BE2C (cell line): ENCODE measurements at places on chromosomes 2 and 18.

GRCh38 chr2:108905906-108906305, 83.1 kb downstream of the EDAR start:
- no peak for DNase-seq

GRCh38 chr18:41600693-41601391, 354.2 kb upstream of the PIK3C3 start:
- no peak for DNase-seq

- DNase-seq: no peak
Observed at GRCh38 chr2:74555610-74556103, 1.1 kb downstream of the DOK1 start.

DNA sequence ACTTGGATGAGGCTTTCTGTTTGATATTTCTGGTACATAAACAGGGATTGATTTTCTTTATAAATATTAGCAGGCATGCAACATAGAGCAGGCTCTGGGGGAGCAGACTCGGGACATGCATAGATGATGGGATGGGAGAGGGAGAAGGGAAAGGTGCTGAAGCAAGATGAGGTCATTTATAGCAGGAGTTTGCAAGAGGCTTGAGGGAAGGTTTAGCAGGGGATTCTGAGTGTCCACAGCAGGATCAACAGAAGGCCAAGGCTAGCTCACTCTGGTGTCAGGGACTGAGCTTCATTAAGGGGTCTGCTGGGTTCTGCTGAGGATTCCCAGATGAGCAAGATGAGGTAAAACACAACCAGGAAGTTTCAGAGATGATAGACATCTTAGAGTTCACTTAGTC, 309.1 kb upstream of the CELF4 start:
- DNase-seq: no peak

DNA sequence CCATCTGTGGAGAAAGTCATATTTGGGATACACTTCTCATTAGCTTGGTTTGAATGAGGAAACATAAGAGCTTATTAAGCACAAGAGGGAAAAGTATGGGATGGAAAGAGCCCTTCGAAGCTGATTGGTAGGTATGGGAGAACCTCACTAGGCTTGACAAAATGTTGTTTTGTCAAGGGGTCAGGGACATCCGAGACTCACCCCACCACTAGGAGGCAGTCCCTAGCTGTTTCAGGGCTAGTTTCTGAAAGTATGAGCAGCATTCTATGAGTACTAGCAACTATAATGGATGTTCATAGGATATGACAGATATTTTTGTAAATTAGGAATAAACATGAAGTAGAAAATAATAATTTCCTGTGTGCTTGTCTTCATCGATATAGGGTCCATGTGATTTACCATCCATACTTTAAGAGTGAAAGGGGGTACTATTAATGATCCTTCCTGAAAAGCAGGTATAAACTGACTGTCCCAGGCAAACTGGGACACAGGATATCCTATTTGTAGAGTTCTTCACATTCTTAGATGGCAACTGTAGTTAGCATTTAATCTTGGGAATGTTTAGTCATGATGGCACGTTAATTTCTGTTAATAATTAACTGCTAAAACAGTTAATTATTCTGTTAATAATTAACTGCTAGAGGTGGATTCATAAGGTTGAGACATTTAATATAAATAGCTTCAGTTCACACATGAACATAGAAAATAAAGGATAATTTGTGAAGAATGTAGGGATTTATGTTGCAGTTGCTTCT, 28.4 kb downstream of the OTX1 start:
- peak; percentile 22 for DNase-seq

- no peak for DNase-seq
Observed at GRCh38 chr2:30398084-30398873, 48.8 kb upstream of the LCLAT1 start.

DNA sequence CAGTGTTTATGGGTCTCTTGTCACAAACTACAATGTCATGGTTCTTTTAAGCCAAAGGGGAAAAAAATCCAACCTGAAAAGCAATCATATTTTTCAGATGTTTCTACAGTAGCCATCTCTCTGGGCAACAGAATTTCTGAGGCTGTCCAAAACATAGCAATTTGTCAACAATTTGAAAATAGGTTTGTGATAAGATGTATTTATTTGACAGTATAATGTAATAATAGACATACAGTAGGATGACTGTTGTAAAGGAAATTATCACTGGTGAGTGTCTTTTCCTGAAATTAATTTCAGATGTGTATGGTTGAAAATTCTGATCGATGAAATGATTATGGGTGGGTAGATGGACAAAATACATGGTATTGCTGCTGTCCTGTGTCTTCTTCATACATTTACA, 1230.1 kb upstream of the CDH2 start:
- DNase-seq: no peak

- no peak for DNase-seq
Observed at GRCh38 chr2:44171018-44171417, 2.3 kb downstream of the PPM1B start.

DNA sequence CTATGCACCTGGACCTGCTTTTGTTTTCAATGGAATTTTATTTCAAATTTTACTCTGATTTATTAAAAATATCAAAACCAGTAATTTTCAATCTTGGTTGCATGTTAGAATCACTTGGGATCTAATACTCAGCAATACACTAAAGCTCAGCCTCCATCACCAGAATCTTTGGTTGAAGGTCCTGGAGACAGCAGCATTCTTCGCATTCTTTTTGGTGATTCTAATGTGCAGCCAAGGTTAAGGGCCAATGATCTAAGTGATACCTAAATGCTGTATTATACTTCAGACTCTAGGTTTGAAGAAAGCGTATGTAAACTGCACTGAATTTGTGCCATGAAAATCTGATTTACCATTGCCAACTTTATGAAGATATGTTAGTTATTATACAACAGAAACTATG, 493.1 kb downstream of the XIRP2 start:
- no peak for DNase-seq

- DNase-seq: no peak
Observed at GRCh38 chr2:108378851-108379250, 1.1 kb downstream of the SULT1C4 start.

DNA sequence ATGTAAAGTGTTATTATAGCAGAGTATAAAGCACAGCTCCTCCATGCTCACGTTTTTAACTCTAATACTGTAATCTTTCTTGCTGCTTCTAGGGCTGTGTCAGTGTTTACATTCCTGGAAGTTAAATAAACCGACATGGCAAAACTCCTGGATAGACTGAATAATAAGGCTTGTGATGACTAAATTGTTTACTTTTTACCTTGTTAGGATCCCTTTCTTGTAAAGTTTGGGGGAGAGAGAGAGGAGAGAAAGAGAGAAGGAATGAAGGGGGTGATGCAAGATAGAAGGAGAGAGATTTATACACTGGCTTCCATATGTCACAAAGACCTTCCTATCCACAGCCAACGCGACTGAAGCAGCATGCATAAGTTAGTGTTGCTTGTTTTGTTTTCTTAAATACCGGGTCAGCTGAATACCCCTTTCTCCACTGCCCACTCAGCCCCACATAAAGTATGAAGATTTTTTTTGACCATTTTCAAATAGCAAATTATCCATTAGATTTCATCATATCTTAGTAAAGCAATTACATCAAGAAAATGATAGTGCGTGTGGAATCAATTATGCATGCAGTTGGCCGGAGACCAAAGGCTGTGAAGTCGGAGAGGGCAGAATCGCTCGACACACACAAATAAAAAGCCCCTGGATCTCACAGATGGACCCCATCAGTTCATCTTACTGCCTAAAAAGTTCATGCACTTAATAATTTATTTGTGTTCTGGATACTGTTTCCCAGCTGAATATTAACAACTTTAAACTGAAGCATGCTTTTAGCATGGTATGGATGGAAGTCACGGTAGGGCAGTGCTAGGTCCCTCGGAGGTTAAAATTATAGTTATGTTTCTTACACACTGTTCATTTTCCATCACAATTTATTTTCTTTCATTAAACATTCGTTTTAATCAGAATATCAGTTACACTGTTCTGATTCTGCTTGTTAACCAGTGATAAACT, 20.1 kb downstream of the BCL11A start:
- DNase-seq: peak; percentile 29

DNA sequence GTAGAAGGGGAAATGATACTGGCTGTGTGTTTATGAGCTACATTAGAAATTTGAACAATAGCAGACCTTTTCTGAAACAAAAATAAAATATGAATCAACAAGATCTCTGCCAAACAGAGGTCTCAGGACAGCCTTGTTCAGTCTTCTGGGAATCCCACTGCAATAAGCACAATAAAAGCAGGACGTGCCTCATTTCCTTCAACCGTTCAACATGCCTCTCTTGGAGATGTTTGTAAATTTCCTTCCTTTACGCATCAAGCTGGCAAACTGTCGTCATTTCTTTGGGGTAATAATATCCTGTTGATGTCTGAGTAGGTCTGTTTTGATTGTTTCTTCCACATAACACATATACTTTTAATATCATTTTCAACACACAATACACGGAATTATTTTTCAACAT, 77.2 kb downstream of the TCF4 start:
- no peak for DNase-seq

- no peak for DNase-seq
Observed at GRCh38 chr2:171191021-171191420, 30.3 kb upstream of the TLK1 start.

DNA sequence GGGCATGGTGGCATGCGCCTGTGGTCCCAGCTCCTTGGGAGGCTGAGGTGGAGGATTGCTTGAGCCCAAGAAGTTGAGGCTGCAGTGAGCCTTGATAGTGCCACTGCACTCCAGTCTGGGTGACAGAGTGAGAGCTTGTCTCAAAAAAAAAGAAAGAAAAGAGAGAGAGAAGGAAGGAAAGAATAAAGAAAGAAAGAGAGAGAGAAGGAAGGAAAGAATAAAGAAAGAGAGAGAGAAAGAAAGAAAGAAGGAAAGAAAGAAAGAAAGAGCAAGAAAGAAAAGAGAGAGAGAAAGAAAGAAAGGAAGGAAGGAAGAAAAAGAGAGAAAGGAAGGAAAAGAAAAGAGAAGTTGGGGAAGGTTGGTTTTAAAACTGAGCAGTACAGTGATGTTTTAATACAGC, 49.0 kb upstream of the ACSL3 start:
- no peak for DNase-seq

DNA sequence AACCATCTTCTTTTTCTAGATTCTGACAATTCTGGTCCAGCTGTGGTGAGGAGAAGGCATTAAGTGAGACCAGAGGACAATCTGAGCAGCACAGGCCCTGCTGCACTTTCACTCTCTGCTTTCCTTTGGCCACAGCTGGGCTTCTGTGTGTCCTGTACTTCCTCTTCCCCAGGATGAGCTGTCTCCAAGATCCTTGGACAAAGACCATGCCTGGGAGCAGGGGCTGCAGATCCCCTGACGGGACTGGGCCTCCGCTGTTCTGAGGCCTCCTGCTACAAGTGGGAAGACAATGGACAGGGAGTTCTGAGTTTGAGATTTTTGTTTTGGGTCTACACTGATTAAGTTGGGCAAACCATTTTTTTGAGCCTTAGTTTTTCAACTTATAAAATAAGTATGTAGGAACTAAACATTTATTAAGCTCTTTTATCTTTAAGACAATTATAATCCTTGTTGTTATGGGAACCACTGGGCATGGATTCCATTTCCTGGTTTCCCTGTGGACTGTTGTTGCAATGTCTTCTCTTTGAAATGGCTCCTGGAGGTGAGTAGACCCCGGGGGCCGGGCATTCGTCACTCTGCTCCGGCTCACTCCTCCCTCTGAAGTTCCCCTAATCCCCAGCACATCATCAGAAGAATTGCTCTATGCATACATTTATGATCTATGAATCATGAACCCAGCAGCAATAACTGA, 266.6 kb downstream of the ACTR3 start:
- DNase-seq: no peak

DNA sequence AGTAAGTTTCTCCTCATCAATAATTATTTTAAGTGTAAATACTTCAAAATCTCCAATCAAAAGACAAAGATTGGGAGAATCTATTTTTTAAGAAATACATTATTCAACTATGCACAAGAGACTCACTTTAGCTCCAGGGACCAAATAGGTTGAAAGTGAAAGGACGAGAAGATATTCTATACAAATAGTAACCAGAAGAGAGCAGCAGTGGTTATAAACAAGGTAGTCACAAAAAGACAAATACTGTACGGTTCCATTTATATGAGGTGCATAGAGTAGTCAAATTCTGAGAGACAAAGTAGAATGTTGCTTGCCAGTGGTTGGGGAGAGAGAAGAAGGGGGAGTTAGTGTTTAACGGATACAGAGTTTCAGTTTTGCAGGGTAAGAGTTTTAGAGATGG, 69.8 kb downstream of the POU3F3 start:
- no peak for DNase-seq

DNA sequence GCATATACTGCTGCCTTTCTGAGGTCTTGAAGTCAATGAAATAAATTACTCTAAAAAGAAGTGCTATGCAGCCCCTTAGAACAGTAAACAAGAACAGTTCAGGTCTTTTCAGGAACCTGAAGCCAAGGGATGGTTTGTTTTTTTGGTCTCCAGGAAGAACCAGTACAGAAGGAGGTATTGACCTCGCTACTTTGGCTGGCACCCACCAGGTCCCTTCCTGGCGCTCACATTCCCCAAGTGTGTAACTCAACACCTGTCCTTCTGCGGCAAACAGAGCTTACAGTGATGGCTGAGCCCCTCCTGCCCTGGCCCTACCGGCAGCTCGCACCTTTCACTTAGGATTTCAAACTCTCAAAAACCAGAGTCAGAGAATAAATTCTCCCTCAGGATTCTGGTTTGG, 51.9 kb downstream of the SETBP1 start:
- DNase-seq: no peak

DNA sequence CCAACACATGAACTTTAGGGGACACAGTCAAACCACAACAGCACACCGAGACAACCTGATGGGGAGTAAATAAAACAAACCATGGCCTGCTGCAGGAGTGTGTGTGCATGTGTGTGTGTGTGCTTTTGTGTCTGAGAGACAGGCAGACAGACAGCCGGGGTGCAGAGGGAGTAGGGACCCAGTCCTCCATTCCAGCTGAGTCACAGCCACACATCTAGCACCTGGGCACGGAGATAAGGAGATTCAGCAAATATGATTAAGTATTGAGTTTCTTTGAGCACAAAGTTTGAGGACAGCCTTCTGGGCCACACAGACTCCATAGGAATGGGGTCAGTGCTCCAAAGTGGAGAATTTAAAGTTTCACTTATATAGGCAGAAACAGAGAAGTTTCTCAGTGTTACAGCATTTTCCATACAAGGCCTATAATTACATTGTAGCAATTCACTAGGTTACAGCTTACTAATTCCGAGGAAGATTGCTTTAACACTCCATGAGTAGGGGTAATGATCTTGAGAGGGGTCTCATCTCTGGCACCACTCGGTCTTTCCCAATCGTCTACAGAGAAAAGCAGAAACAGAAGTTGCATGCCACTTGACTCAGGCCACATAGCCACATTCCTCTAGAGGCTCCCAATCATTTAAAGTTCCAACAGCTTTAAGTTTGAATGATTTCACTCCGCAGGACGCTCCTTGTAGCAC, 30.8 kb upstream of the PRLH start:
- DNase-seq: no peak
